Activated CD8-positive, alpha-beta memory T cell treated with anti-CD3 and anti-CD28 coated beads, Interleukin-2, amount 10 ng/mL, durations not matched to agents 7 days and 5 days (primary cell): ENCODE measurements at places on chromosomes 5 and 9. TPM values are rescaled to one million over a fixed set of nuclear protein-coding genes. Genes with fewer than 3 reads are reported as not detected.

- peak; percentile 78 for DNase-seq
Measured at GRCh38 chr9:33374634-33375237, 27.6 kb downstream of the AQP7 start.

- DNase-seq: no peak
Measured at GRCh38 chr9:5988265-5988664, 27.2 kb downstream of the RANBP6 start.

Gene NUDT2
- total RNA-seq: 29.7 TPM

DNA sequence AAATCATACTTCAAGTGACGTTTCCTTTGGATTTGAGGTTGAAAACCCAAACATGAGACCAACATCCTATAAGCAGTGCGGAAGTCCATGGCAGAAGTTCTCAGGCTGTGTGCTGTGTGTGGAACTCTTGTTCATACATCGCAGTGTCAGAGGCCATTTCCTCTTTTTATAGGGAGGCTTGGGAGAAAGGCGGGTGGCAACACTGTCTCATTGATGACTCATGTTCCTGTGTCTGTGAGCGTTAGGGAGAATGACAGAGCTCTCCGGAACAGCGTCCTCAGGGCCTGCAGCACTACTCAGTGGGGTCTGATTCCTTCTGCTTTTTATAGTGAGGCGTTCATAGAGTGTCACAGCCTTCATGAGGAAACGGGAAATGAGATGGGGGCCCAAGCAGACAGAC, 98.8 kb upstream of the BASP1 start:
- DNase-seq: no peak

DNA sequence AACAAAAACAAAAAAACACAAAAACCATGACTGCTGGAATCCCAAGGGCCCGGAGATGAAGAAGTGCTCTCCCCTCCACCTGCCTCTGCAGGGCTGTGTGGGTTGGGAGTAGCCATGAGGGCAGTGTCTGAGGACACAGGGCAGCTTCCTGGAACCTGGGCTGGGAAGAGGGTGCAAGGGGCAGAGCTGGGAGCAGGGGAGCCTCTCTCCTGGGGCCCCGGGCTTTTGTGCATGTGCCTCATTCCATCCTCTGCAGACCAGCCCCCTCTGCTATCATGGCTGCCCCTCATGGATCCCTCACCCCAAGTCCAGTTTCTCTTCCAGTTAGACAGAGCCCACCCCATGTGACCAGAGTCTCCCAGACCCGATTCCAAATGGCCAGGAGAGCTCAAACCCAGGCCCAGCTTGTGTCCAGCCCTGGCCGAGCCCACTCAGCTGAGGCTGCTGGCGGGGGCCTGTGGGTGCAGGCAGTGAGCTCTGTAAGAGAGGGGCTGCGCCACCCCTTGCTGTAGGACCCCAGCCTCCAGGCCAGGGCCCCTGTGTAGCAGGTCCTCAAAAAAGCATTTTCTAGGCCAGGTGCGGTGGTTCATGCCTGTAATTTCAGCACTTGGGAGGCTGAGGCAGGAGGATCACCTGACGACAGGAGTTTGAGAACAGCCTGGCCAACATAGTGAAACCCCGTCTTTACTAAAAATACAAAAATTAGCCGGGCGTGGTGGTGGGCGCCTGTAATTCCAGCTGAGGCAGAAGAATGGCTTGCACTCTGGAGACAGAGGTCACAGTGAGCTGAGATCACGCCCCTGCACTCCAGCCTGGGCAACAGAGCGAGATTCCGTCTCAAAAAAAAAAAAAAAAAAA, 44.5 kb downstream of the PLPP7 start:
- DNase-seq: no peak

Gene HTR4
- not detected for total RNA-seq

Gene NEUROG1
- not detected for total RNA-seq

- peak; percentile 41 for DNase-seq
Measured at GRCh38 chr9:16191691-16192402, 639.0 kb downstream of the CCDC171 start.

Gene PCDHB10
- not detected for total RNA-seq

DNA sequence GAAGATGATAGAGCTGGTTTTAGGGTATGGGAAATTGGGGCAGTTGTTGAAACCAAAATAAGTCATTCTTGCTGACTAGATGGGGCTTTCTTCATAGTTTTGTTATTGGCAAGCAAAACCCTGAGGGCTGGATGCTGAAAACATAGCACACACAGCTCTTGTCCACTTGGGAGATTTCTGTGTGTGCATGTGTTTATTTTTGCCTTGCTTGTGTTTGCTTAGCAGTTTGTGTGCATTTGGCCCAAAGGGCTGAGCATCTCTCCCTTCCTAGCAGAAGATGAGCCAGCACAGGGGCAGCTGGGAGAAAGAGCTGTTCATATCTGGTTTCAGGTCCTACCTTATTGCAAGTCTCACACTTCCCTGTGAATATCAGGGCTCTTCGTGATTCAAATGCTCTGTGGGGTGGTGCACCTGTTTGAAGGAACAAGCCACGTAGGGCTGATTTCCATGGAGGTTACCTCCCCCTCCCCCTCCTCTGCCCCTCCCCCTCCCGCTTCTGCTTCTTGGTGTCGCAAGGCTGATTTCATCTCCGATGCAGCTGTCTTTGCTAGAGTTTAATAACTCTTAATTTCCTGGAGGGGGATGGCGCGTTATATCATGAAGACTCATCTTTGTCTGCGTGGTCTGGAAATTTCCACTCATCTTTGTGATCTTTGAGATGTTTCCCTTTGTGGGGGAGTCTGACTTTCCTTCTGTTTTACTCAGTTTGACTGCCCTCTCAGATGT, 296.5 kb downstream of the ARHGAP26 start:
- no peak for DNase-seq

GRCh38 chr5:14628346-14628745, 36.2 kb upstream of the OTULIN start:
- DNase-seq: peak; percentile 76

Gene HMCN2
- not detected for total RNA-seq

- DNase-seq: no peak
Measured at GRCh38 chr5:36200513-36200912, 41.2 kb downstream of the NADK2 start.

DNA sequence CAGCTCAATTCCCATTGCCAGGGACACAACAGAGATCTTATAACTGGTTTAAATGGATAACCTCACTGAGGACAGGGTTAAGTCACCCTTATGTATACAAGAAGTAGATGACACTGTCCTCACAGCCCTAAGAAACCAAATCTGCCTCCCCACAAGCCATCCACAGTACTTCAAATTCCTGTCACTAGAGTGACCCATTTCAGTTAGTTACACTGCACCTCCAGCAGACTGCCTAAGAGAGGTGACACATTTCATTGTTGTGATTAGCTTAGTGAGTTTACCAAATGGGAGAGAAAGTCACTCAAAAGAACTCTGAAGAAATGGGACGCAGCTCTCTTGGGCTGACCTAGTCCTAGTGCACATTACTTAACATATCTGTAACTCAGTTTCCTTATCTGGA, 53.6 kb upstream of the HTR1A start:
- no peak for DNase-seq

DNA sequence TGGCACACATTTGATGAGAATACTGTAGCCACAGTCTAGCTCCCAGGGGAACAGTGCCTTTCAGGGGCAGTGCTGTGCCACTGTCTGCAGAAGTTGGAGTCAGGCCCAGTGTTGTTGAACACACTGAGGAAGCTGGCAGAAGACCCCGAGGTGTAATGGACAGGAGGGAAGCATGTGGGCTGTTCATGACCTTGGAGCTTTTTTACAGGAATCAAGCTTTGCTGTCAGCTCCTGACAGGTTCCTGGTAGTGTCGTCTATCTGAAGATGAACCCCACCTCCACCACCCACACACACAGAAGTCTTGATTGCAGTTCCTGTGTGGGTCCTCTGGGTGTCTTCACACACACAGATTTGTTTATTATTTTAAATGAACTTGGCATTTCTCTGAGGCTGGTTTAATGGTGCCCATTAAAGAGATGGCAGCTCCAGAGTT, 40.3 kb upstream of the TNFAIP8 start:
- DNase-seq: peak; percentile 76

DNA sequence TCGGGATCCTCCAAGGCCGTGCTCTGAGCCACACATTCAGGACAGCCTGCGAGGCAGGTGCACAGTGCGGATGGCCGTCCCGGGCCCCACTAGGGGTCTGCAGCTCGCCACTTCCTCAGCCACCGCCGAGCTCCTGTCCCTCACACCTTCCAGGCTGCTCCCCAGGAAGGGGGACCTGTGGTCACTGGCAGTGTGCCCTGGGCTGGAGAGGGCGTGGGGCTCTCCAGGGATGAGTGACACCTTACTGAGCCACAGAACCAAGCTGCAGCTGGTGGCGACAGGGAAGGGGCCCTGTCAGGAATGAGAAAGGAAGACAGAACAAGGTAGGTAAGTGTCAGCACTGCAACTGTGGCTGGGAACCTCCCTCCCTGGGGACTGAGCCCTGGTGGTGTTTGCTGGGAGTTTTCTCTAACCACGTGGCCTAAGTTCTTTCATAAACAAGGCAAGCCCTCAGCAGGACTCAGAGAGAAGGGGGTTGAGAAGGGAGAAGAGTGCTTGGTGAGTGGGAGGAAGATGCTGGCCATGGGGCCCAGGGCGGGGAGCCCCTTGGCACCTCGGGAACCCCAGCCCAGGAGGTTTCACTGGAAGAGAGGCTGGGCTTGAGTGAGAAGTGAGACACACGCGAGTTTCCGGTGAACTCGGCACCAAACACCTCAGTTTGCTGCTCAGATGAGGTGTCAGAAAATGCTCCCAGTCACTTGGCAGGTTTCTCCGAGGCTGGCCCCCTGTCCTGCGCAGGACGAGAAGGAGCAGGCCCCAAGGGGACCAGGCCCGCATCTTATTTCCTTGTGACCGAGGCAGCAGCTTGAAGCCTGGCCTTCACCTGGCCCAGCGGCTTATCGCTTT, 5.2 kb downstream of the IL13 start:
- DNase-seq: peak; percentile 66

DNA sequence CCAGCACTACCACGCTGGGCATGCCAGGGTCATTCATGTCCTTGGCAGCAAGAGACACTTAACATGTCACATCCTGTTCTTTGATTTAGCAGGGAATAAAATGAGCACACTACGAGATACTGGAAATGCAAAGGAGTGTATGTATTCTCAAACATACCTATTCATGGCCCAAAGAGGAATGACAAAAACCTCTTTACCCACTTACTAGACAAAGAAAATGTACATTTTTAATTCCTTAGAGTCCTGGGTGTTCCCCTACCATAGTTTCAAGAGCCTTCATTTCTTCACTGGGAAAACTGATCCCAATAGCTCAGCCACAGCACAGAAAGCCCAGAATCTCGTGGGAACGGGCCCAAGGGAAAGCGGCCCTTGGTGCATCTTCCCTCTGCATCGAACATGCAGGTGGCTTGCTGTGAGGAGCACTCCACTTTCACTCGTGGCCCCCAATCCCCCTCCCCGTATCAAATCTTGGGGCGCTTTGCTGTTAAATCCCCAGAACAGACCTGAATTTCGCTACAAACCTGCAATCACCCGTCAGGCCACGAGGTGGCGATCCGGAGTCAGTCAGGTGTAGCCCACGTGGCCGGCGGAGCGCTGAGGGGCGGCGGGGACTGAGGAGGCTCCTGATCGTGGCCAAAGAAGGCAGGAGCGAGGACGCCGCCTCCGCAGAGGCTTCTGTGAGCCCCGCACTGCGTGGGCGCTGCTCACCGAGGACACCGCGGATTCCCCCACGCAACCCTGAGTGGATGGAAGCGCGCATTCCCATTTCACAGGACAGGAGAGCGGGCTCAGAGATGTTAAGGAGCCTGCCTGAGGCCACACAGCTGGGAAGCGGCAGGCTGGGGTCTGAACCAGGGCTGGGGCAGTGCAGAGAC, 91.4 kb downstream of the LMX1B start:
- peak; percentile 88 for DNase-seq

Gene ELOVL7
- 0.87 TPM for total RNA-seq

Gene PRRX2
- 0.28 TPM for total RNA-seq

DNA sequence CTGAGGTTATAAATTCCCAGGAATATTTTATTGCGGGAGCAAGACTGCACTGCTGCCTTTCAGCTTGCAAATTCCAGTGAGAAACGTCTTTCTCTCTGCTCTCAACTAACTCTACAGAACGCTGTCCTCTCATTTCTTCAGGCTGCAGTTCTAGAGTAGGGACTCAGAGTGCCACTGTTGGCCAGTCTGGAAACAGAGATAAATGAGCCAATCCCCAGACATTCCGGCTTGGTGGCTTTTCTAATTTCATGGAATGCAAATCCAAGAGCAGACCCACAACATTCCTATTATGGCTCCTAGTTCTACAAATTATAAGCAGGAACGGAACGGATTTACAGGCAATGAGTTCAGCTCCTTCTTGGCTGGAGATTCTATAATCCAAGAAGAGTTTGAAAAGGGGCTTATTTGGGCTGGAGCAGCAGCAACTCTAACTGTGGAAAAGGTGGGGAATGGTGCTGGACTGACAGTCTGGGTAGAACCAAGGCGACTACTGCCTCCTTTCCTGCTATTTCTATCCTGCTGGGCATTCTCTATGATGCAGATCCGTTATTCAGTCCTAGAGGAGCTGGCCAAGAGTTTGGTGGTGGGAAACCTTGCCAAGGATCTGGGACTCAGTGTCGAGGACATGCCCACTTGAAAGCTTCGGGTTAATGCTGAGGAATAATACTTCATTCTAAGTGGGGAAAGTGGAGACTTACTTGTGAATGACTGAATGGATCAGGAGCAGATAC, 9.3 kb downstream of the PCDHGA12 start:
- no peak for DNase-seq

- DNase-seq: no peak
Measured at GRCh38 chr9:128143525-128144238, 5.6 kb upstream of the LCN2 start.

- DNase-seq: no peak
Measured at GRCh38 chr9:75993434-75993833, 103.0 kb downstream of the PCSK5 start.

GRCh38 chr5:115857057-115857479, 15.3 kb downstream of the AP3S1 start:
- DNase-seq: no peak

GRCh38 chr5:73490088-73490487, 8.2 kb upstream of the BTF3 start:
- no peak for DNase-seq

GRCh38 chr5:142636093-142636492, 49.8 kb downstream of the FGF1 start:
- no peak for DNase-seq

Gene INSYN2B
- total RNA-seq: not detected

DNA sequence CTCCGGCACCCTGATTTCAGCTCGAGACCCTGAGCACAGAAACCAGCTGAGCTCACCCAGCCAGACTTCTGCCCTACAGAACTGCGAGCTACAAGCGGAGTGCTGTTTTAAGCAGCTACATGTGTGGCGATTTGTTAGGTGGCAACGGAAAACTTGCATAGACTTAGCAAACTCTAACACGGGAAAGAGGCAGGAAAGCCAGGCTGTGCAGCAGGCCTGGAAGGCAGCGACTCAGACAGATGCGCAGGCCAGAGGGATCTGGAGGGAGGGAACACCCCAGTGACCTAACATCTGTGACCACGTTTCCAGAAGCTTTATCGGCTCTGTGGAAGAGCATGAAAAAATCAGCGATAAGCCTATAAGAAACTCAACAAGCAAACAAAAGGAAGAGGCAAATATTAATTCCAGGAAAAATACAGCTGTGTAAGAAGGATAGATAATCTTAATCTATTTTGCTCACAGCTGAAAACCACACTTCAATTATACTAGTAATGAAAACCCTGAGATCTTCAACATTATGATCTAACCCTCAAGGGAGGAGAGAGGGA, 11.0 kb downstream of the UBAC1 start:
- DNase-seq: no peak

- no peak for DNase-seq
Measured at GRCh38 chr5:143977891-143978461, 166.0 kb downstream of the HMHB1 start.

Gene GMCL2
- not detected for total RNA-seq
